ENCODE measurements at places on chromosomes 12 and 14. TPM values are rescaled to one million over a fixed set of nuclear protein-coding genes. Genes with fewer than 3 reads are reported as not detected.

The OTUB2 gene
- 0.12 TPM for polyA plus RNA-seq

- no peak for DNase-seq
- no peaks in the 10 kb centered on the region for H3K4me1 ChIP-seq
- no peak overlapping the region for H3K27ac ChIP-seq
- H3K36me3 ChIP-seq: no peaks in the 10 kb centered on the region
- H3K27me3 ChIP-seq: no peaks in the 10 kb centered on the region
- no peak overlapping the region for H3K4me3 ChIP-seq
Measured at GRCh38 chr14:97975216-97975615, 1178.0 kb downstream of the VRK1 start.

DNA sequence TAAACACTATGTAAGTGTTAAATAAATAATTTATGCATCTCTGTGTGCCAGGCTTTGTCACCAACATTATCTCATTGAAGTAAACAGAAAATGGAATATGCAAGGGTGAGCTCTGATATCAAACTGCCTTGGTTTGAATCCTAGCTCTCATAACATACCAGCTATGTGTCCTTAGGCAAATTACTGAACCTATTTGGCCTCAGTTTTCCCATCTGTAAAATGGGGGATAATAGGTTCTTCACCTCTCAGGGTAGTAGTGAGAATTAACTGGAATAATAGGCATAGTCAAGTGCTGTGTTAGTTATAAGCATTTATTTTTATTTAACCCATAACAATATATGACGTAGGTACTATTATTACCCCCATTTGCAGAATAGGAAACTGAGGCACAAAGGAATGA lies 190.8 kb upstream of the SRRM4 start:
- H3K27ac ChIP-seq: no peak overlapping the region
- DNase-seq: no peak
- H3K27me3 ChIP-seq: no peaks in the 10 kb centered on the region
- no peak overlapping the region for H3K4me3 ChIP-seq

The EFS gene
- polyA plus RNA-seq: not detected

The FLVCR2 gene
- 0.52 TPM for polyA plus RNA-seq

The BEST3 gene
- not detected for polyA plus RNA-seq

GRCh38 chr14:39442293-39442692 lies 10.1 kb upstream of the FBXO33 start:
- no peak overlapping the region for H3K27ac ChIP-seq
- H3K36me3 ChIP-seq: peaks cover 4% of the 10 kb centered on the region
- no peak for DNase-seq
- H3K27me3 ChIP-seq: peaks cover 6% of the 10 kb centered on the region
- no peak overlapping the region for H3K4me3 ChIP-seq

GRCh38 chr12:29072631-29073030 lies 76.4 kb upstream of the FAR2 start:
- H3K27ac ChIP-seq: no peak overlapping the region
- H3K27me3 ChIP-seq: peaks cover 22% of the 10 kb centered on the region
- no peaks in the 10 kb centered on the region for H3K36me3 ChIP-seq
- no peak for DNase-seq

The RPS6KA5 gene
- 26.8 TPM for polyA plus RNA-seq

The ASCL1 gene
- not detected for polyA plus RNA-seq

The WNT1 gene
- polyA plus RNA-seq: not detected

DNA sequence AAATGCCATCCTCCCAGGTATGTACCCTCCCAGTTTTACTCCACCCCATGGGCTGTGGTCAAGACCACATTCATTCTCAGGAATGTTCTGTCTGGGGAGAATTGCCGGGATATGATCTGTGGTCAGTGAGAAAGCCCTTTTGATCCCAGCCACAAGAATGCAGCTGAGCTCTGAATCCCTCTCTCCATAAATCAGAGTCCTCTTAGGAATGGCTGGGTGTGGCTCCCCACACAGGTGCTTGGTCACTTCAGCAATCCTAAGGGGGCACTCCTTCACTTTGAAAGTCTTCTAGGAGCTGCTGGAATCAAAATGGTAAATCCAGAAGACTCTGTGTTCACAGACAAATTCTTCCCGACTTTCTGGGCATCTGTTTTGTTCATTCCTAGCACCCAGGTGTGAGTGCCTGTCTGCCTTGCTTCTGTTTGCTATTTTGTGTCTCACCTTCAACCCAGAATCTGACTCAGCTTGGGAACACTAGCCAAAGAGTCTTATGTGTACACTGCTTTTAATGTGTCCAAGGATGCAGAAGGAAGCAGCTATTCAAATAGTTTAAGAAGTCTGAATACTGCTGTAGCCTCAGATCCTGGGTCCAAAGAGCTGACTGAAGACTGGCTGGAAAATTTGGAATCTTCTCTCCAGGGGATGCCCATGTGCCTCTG lies 144.6 kb upstream of the CDKN3 start:
- H3K27ac ChIP-seq: no peak overlapping the region
- H3K4me3 ChIP-seq: no peak overlapping the region
- no peaks in the 10 kb centered on the region for H3K4me1 ChIP-seq
- H3K36me3 ChIP-seq: no peaks in the 10 kb centered on the region
- no peak for DNase-seq

The GLT8D2 gene
- not detected for polyA plus RNA-seq

The POLE2 gene
- polyA plus RNA-seq: 1.5 TPM

DNA sequence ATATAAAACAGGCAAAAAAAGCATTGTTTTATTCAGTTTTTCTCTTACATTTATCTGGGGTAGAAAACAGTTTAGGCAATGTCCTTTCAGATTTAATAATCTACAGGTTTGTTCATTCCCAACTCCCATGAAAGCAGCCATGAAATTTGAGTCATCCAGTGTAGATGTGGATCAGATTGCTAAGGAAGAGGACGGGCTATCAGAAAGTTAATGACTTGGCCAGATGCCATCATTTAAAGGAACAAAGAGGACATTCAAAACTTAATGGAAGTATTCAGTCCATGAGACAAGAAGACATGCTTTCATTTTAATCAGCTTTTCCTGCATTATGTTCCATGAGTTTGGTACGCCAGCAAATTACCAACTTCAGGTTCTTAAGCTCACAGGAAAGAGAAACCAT lies 31.1 kb upstream of the POC1B start:
- no peaks in the 10 kb centered on the region for H3K4me1 ChIP-seq
- H3K27me3 ChIP-seq: no peaks in the 10 kb centered on the region
- DNase-seq: no peak
- no peak overlapping the region for H3K4me3 ChIP-seq
- no peaks in the 10 kb centered on the region for H3K36me3 ChIP-seq

DNA sequence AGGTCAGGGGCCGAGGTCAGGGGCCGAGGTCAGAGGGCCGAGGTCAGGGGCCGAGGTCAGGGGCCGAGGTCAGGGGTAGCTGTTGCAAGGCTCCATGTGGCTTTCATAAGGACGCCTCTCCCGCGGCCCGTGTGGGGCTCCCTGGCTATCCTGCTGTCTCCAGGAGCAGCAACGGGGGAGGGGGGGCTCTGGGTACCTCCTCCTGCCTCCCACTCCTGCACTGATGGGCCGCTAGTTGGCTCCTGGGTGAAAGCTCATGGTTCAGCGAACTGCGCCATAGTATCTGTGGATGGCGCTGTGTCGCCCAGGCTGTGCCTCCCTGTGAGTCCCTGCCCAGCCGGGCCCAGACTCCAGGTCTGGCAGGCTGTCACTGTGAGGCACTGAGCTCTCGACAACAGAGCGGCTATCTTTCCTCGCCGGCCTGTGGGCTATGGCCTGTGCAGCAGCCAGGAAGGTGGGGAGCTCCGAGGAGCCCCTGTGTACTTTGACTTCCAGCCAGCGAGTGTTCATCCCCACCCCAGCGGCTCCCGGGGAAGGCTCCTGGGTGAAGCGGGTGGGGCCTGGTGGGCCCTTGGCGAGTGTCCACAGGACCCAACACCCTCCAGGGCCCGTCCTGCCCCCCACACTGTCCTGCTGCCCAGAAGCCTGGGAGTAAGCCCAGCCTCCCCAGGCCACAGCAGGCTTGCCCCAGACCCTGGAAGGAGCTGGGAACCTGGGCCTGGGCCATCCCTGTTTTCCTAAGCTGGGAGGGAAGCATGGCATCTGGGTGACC lies 8.1 kb downstream of the RFLNA start:
- no peaks in the 10 kb centered on the region for H3K36me3 ChIP-seq
- no peak overlapping the region for H3K4me3 ChIP-seq
- peaks cover 22% of the 10 kb centered on the region for H3K27me3 ChIP-seq
- H3K4me1 ChIP-seq: no peaks in the 10 kb centered on the region
- DNase-seq: no peak
- no peak overlapping the region for H3K27ac ChIP-seq

DNA sequence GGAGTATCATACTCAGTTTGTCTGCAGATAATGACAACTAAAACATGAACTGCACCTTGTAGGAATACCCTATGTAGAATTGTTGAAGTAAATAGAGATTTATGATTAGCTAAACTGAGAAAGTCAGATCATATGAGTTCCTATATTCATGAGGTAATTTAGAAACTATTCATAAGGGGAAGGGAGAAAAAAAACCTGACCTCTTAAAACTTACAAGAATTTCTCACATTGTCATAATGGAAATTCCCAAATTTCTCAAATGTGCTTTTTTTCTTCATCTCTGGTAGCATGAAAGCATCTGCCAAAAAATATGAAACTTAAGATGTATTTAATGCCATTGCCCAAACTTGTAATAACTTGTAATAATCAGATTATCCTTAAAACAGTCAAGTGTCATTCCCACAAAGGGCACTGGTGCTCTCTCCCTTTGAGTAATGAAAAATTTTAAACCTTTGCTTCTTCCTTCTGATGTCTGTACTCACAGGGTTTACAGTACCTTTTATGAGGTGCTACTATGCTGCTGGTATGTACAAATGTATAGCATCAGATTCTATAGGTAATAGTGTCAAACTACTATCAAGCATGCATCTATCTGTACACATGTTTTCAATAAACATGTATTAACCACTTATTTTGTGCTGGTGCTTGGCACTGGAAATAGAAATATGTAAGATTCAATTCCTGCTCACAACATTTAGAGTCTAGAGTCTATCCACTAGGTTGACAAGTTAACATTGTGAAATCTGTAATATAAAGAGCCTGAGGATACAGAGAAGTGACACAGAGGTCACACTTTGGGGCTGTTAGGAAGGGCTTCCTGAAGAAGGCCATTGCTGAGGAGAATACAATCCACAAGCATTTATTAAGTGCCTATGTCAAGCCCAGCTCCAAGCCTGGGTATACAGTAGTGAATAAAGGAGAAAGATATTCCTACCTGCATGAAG lies 17.4 kb upstream of the DRAM1 start:
- no peaks in the 10 kb centered on the region for H3K27me3 ChIP-seq
- H3K36me3 ChIP-seq: no peaks in the 10 kb centered on the region
- no peak overlapping the region for H3K27ac ChIP-seq
- H3K4me1 ChIP-seq: peaks cover 13% of the 10 kb centered on the region
- no peak overlapping the region for H3K4me3 ChIP-seq
- DNase-seq: no peak

The TAS2R8 gene
- polyA plus RNA-seq: not detected

- no peak overlapping the region for H3K27ac ChIP-seq
- DNase-seq: no peak
- H3K4me1 ChIP-seq: no peaks in the 10 kb centered on the region
- peaks cover 44% of the 10 kb centered on the region for H3K27me3 ChIP-seq
- no peak overlapping the region for H3K4me3 ChIP-seq
Measured at GRCh38 chr14:104542871-104543830, 36.4 kb upstream of the C14orf180 start.

- no peaks in the 10 kb centered on the region for H3K4me1 ChIP-seq
- no peak for DNase-seq
- no peaks in the 10 kb centered on the region for H3K36me3 ChIP-seq
- no peak overlapping the region for H3K4me3 ChIP-seq
- no peaks in the 10 kb centered on the region for H3K27me3 ChIP-seq
- no peak overlapping the region for H3K27ac ChIP-seq
Measured at GRCh38 chr14:26917086-26917485, 319.3 kb upstream of the NOVA1 start.

DNA sequence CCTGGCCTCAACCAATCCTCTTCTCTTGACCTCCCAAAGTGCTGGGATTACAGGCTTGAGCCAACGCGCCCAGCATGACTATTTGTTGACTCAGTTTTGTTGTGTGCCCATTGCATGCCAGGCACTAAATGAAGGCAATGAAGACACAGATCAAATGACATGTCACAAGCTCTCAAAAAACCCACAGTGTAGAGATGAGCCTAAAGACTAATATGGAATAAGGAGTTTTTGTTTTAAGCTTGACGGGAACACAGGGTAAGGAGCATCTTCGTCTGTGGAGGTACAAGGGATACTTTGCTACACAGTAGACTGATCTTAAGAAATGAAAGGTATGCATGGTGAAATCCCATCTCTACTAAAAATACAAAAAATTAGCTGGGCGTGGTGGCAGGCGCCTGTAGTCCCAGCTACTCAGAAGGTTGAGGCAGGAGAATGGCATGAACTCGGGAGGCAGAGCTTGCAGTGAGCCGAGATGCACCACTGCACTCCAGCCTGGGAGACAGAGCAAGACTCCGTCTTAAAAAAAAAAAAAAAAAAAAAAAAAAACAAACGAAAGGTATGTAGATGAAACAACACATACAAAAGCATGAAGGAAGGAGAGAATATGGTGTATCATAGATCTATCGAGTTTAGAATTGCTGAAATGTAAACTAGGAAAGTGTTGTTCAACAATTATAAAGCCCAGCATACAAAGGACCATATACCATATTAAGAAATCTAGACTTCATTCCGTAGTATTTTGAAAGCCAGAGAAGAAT lies 122.1 kb upstream of the PTPRB start:
- no peaks in the 10 kb centered on the region for H3K4me1 ChIP-seq
- H3K4me3 ChIP-seq: no peak overlapping the region
- no peak for DNase-seq
- peaks cover 15% of the 10 kb centered on the region for H3K27me3 ChIP-seq

The NABP2 gene
- polyA plus RNA-seq: 4.7 TPM

DNA sequence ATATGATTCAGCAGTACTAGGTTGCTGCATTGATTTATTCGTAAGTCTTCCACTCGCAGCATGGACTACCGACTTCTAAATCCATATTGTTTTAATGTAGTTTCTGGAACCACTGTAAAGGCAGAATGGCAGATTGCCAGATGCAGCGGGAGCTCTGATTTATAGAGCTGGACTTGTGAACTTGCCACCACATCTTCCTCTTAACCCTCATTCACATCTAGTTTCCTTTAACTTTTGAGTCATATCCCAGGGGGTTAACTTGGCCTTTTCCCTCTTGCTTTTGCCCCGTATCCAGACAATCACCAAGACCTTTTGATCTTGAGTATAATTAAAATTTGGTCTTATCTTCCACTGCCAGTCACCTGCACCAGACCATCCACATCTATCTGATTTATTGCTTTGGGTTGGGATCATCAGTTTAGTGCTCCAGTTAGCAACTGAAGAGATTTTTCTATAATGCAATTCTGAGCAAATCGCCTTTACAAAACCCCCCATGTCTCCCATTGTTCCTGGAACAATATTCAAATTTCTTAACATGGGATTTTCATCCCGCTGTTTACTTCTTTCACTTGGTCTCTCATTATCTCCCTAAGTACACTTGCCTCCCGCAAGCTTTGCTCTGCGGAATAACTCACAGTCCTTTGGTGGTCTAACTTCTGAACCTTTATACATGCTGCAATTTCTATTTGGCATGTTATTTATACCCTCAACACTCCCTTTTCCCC lies 130.5 kb downstream of the ACSS3 start:
- no peak overlapping the region for H3K4me3 ChIP-seq
- no peak for DNase-seq
- H3K27ac ChIP-seq: no peak overlapping the region
- H3K36me3 ChIP-seq: no peaks in the 10 kb centered on the region
- H3K27me3 ChIP-seq: no peaks in the 10 kb centered on the region
- H3K4me1 ChIP-seq: no peaks in the 10 kb centered on the region

The AHNAK2 gene
- polyA plus RNA-seq: 0.66 TPM
